DMS153 (cell line): ENCODE measurements at places on chromosomes 1 and 21.

- no peak for DNase-seq
Measured at GRCh38 chr1:151475175-151475574, 15.9 kb upstream of the POGZ start.

DNA sequence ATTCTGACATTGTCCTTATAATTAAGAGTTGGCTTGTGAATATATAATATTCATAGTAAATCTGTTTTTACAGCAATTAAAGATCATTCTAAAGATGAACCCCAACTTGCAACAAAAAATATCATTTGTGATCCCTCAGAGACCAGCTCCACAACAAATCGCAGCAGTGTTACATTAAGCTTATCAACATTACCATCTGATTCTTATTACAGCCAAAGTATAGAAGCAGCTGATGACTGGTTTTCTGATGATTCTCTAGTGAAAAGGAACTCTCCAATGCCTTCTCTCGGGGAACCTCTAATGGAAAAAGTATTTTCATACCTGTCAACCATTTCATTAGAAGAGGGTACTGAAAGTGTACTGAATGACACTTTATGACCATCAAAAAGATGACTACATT is 45.4 kb downstream of the C1orf185 start:
- DNase-seq, result no peak

DNA sequence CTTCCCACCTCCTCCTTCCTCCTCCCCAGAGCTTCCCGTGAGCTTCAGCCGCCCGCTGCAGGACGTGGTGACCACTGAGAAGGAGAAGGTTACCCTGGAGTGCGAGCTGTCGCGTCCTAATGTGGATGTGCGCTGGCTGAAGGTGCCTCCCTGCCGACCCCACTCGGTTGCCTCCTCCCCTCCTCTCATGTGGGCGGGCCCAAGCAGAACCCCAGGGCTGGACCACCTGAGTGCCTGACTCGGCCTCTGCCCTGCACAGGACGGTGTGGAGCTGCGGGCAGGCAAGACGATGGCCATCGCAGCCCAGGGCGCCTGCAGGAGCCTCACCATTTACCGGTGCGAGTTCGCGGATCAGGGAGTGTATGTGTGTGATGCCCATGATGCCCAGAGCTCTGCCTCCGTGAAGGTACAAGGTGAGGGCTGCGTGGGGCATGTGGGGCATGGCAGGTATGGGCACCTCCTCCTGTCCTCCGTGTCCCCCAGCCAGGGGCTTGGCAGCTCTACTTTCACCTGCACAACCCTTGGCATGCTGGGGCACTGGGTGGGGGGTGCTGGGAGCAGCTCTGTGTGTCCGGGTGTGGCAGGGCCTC is 69.2 kb downstream of the OBSCN start:
- DNase-seq, result no peak

DNA sequence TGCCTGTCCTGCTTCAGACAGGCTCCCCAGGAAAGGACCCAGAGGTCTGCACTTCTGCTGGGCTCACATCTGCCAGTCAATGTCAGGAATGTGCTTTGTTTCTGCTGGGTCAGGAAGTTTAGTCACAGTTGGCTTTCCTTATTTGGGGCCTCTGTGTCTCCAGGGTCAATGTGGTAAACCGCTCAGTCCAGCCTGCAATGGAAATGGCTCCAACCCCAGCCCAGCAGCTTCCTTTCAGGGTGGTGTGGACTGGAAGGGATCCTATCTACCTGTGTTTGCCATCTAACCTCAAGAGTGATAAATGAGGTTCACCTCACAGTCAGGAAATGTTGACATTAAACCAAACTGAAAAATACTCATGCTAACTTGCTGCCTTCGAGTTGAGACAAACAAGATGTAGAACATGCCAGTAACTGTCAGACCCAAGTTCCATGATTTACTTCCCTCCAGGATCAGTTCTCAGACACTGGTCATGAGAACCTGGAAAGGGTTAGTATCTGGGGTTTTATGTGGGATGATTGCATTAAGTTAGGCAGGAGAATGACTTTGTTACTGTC is 20.3 kb downstream of the ENO1 start:
- no peak for DNase-seq

DNA sequence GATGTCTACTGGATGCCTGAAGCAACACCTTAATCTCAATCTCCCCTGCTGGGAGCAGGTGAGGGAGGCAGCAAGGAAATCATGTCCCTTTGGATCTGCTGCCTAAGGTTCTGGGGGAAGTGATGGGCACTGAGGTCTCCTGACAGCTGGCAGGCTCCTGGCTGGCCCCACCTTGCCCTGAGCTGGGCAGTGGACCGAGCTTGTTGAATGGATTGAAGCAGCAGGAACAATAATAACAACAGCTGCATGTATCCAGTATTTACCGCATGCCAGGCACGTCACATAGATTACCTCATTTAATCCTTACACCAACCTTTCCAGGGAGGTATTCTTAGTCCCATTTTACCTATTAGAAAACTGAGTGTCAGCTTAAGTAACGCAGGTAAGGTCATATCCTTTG is 133.9 kb downstream of the PLXNA2 start:
- no peak for DNase-seq

- DNase-seq, result no peak
Measured at GRCh38 chr1:29892247-29892646, 655.9 kb downstream of the PTPRU start.

GRCh38 chr1:228390649-228391048 is 16.0 kb downstream of the TRIM11 start:
- DNase-seq, result no peak

DNA sequence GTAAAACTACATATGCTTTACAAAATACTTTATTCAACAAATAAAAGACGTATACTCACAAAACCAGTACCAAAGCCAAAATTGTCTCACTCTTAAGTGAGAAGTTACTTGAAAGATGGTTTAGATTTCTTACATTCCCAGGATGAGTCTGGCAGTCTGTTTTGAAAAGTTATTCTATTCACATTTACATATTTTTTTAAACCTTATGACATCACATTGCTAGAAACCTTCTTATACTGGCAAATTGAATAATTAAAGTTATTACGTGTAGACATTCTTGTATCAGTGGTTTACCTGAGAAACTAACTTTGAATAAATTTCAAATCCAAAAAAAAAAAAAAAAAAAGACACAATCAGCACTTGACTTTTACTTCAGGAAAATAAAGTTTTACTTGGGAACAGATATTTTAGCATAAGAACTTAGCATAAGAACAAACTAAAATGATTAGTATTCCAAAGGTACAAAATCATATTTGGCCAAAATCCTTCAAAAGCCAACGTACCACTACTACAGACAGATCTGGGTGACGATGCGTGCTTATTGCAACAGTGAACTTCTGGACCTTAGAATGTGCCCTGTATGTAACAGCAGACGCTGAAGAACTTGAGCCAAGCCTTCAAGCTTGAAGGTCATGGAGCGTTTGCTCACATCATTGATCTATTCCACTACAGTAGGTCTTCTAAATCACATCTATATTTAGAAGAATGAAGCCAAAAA is 2.5 kb downstream of the CDC42BPA start:
- DNase-seq, result no peak

GRCh38 chr1:31689854-31690253 is 14.0 kb downstream of the COL16A1 start:
- DNase-seq, result no peak

DNA sequence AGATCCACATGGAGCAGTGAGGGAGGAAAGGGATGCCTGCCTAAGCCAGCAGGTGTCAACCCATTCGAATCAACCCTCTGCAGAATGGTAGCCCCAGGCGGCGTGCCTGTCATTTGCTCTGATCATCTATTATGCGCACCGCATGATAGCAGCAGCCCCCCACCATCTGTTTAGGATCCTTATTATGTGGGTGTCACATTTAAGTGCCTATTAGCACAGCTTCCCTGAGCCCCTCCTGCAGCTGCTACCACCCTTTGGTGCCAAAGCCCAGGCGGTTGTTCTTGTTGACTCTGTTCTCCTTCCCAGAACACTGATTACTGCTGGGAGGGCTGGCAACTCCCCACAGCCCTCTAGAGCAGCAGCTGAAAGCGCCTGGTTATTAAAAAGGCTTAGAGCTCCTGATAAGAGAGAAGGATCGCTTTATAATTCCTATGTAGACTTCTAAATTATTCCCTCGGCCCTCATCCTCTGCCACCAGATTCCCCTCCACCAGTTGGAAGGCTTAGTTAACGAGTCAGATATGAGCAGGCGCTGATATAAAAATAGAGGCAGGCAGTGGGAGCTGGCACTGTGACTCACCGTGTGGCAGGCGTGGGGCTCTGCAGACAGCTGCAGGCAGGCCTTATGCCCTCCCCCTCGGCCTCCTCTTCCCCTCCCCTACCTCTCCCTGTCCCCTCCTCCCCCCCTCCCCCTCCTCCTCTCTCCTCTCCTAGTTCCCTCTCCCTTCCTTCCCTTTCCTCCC is 23.0 kb downstream of the ACTA1 start:
- peak; percentile 42 for DNase-seq
